Thoracic aorta (tissue), 2 donors: ENCODE measurements at places on chromosomes 1 and 21.

DNA sequence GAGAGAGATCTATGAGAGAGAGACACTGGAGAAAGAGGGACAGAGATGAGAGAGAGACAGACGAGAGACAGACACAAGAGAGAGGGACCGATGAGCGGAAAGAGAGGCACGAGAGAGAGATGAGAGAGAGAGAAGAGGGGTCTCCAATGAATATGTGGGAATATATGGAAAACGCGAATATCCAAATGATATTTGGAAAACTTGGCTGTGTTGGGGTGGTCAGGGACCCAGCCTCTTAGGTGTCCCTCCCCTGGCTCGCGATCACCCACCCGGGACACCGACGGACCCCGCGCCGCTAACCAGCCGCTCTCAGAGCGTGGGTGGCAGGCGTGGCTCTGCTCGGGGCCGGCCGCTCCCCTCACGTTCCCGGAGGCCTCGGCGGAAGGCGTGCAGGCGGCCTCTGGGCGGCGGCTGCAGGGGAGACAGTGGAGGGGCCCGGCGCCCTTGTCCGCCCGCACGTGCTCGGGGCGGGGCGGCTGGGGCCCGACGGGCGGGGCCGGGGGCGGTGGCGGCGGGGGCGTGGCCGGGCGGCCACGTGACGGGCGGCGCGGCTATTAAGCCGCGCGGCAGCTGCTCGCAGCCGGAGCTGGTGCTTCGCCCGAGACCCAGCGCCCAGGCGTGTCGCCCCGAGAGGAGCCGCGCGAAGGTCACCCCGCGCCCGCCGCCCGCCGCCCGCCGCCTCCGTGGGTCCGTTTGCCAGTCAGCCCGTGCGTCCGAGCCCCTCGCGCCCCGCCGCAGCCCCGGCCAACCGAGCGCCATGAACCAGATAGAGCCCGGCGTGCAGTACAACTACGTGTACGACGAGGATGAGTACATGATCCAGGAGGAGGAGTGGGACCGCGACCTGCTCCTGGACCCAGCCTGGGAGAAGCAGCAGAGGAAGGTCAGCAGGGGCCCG is at the start of gene ACTN2:
Gene ACTN2 (plus strand): TSS at position 583 of the 898 bp plus-strand sequence. CDS start 175 bp downstream, at position 758.
- DNase-seq = no peak

DNA sequence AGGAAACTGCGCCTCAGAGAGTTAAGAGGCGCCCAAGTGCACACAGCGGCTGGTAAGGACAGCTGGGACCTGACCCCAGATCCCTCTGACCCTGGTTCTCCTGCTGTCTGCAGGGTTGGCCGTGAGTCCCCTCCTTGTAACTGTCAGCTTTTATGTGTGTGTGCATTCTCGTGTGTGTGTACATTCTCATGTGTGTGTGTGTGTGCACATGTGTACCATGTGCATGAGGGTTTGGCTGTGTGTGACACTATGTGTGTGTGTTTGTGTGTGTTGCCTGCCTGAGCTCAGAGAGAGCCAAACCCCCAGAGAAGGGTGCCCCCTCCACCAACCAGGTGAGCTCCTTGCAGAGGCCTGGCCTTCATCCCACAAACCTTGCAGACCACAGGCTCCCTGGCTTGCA is 25.9 kb upstream of the EFHD2 start:
- DNase-seq = no peak

- DNase-seq = no peak
These were observed 496.9 kb upstream of the CAMK1G start for GRCh38 chr1:209086486-209087192.

GRCh38 chr1:94966033-94966432 is 39.1 kb upstream of the CNN3 start:
- DNase-seq = no peak

GRCh38 chr1:115452600-115453329 is 114.7 kb upstream of the NGF start:
- DNase-seq = no peak

DNA sequence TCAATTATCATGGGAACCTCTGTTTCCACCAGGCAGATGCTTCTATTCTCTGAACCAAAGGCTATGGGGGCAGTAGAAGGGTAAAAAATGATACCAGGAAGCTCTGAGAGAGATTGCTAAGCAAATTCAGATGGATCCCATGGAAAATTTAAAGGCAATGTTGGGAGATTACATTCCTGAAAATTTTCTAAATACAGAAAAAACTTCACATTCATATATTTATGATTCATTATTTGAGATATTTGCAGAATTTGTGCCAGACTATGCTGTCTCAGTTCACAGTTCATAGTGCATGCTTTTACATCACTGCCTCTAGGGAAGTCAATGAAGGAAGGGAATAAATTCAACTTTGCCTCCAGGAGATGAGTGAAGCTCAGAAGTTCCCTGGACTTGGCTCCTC is 57.5 kb downstream of the KCNT2 start:
- no peak for DNase-seq

GRCh38 chr1:23401313-23401712 is 23.2 kb downstream of the TCEA3 start:
- DNase-seq = no peak

GRCh38 chr21:44836666-44837471 is 19.0 kb upstream of the SUMO3 start:
- no peak for DNase-seq

DNA sequence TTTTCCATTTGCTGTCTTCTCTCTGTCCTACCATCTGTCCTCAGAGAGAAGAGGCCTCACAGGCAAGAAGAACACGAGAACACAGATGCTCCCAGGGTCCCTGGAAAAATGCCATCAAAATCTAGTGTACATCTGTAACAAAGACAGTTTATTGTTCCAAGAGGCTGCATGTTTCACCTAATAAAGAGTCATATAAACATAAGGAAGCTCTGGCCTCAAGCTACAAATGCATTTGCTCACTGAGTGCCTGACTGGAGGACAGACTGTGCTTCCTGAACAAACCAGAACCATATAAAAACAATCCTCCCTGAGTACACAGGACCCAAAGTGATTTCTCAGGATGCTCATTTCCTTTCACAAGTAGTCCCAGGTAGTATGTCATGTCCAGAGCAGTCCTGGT is 76.3 kb upstream of the SLC44A3 start:
- DNase-seq = no peak

DNA sequence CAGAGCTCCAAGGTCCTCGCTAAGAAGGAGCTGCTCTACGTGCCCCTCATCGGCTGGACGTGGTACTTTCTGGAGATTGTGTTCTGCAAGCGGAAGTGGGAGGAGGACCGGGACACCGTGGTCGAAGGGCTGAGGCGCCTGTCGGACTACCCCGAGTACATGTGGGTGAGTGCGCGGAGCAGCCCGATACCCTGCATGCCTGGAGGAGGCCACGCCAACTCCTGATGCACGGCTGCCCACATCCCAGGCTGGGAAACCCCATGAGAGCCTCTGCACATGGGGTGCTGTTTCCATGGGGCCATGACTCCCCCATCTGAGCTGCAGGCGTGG is 43.0 kb upstream of the TRAPPC10 start:
- DNase-seq = no peak

GRCh38 chr1:192610112-192610889 is 25.6 kb upstream of the RGS13 start:
- no peak for DNase-seq

DNA sequence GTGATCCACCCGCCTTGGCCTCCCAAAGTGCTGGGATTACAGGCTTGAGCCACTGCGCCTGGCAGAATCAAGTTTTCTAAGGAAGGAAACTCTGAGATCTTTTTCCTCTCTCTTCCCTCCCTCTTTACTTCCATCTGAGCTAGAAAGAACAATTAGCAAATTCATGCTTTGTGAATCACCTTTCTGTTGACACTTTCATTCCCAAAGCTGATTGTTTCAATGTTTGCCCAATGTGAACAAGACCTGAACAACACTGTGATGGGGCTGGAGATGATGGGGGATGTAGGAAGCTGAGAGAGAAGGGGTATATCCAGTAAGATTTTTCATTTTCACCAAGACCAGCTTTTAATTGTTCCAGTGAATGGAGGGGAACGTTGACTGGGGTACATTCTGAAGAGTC is 5.7 kb upstream of the TENT5B start:
- no peak for DNase-seq

DNA sequence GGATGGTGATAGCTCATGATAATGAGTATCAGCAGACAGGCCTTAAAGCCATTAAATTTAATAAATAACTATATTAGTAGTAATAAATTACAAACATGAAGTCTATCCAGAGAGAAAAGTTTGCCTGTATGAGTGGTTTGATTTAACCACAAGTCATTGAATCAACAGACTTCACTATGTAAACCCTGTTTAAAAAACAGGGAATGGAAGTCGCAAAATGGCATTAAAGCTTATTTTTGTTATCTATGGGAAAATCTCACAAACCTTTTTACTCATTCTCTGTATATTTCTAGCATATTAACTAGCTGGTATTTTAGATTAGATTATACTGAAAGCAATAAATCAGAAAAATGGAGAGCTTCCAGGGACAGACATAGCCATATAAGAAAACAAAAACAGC is 45.3 kb downstream of the SASS6 start:
- no peak for DNase-seq

DNA sequence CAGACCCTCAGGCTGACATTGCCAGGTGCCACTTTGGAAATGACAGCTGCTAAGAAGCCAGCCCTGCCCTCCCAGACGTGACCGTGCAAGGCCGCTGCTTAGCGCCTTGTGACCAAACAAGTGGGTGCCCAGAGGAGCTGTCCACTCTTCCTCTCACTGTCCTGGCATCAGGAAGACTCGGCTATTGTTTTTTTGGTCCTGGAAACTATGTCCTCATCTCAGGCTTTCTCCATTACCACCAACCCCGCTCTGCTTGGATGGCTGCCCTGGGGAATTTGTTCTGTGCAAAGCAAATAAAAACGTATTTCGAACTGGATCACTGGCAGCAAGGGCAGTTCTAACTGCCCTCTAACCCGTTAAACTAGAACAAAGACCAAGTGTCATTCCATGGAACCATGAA is 13.7 kb upstream of the TENT5C start:
- no peak for DNase-seq

- DNase-seq = no peak
These were observed 42.7 kb downstream of the OLIG1 start for GRCh38 chr21:33112681-33113080.

DNA sequence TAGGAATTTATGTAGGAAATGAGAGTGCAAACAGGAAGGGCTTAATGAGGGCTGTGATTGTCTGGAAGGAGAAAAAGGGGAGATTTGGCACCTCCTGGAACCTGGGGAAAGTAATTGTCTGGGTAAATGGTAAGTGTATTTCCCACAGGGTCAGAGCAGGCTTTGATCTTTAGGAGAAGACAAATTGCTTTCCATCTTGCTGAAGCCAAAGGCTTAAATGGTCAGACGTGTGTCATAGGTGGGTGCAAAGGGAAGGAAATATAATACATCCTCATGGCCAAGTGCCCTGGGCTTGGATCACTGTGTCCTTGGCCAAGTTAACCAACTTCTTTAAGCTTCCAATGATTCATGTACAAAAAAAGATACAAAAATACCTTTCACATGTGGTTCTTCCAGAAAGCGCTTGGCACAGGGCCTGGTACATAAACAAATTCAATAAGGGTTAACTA is 1.3 kb upstream of the DUSP23 start:
- DNase-seq = peak; percentile 7

DNA sequence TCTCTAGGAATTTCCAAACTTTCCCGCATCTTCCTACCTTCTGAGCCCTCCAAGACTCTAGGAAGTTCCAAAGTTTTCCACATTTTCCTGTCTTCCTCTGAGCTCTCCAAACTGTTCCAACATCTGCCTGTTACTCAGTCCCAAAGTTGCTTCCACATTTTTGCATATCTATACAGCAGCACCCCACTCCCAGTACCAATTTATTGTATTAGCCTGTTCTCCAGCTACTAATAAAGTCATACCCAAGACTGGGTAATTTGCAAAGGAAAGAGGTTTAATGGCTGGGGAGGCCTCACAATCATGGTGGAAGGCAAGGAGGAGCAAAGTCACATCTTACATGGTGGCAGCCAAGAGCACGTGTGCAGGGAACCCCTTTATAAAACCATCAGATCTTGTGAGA is 82.9 kb upstream of the DSCAM start:
- DNase-seq = no peak

DNA sequence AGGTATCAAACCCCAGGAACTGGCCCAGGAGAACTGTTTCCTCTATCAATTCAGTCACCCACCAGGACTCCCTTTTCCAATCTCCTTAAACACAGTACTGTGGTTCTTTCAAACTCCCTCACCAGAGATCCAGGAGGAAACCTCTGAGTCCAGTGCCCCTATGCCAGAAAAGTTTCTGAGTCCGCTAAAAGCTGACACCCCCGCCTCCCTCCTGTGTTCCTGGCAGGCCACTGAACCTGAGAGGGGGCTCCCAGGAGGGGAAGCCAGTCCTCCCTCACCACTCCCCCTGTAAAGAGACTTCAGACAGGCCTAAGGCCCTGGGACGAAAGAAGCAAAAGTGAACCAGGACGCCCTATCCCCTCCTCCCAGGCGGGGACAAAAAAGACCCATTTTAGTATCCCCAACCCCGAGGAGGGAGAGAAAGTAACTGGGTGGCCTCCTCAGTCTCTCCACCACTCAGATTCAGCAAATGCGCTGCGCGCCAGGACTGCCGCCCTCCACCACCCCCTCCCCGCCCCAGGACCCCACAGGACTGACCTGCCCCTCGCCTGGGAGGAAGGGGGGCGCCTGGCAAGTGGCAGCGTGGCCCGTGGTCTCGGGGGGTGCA is 624 bp downstream of the SLC41A1 start:
- DNase-seq = no peak

DNA sequence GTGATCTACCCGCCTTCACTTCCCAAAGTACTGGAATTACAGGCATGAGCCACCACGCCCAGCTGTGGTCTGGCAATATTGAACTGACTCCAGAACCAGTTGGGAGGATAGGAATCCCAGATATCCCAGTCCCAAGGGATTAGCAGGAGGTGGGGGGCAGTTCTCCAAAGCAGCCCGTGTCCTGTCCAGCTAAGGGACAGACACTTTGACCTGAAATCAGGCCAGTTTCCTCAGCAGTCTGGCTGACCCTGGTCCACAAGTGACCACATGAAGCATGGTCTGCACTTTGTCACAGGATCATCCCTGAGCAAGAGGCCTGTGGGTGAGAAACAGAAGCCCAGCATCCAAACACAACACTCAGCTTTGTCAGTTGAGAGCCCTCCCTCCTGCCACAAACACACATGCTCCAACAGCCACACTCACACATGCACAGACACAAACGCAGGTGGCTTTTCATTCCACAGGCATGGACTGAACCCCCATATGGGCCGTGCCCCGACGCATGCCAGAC is 2.7 kb upstream of the FDPS start:
- DNase-seq = no peak

GRCh38 chr1:18955441-18956192 is 859 bp downstream of the IFFO2 start:
- DNase-seq = no peak

DNA sequence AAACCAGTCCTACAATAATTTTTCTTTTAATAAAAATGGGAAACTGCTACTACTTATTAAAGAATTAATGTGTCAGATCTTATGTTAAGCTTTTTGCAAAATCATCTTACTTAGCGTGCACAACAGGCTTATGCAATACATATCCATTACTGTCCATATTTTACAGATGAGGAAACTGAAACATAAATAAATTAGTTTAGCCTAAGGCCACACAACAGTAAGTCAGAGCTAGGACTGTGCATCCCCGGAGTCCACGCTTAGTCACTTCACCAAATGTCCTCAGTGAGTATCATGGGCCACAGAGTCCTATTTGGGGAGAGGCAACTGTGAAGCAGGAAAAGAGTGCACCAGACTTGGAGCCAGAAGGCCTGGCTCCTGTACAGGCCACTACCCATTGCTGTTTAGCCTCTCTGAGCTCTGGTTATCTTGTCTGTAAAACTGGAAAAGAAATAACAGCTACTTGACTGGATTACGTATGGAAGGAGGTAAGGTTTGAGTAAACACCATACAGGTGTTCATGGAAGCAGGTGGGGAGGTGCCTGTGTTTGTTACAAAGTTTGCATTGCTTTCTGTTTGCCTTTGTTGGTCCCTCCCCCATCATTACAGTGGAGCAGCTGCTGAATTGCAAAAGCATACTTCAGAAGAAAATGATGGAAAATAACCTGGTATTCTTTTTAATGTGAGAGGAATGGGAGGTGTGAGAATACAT is 192.8 kb downstream of the FCRL5 start:
- DNase-seq = no peak
